Suppressor macrophage (primary cell): ENCODE measurements at places on chromosomes 6 and 20.

DNA sequence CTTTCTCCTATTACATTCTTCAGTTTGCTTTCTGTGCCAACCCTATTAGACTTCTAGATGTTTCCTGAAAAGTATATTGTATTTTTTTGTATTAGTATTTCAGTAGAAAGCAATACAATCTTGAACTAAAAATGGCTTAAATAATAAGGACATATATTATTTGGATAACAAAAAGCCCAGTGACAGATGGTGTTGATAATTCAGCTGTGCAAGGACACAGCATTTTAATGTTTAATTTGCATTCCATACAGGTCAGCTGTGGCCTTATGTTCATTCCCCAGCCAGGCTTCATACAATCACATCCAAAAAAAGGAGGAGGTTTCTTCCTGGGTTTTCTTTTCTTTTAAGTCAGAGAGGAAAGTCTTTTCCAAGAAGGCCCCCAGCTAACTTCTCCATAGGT lies 236.9 kb downstream of the CD109 start:
- DNase-seq = no peak

- DNase-seq = no peak
Measured at GRCh38 chr6:133985970-133986369, 32.9 kb downstream of the TBPL1 start.

DNA sequence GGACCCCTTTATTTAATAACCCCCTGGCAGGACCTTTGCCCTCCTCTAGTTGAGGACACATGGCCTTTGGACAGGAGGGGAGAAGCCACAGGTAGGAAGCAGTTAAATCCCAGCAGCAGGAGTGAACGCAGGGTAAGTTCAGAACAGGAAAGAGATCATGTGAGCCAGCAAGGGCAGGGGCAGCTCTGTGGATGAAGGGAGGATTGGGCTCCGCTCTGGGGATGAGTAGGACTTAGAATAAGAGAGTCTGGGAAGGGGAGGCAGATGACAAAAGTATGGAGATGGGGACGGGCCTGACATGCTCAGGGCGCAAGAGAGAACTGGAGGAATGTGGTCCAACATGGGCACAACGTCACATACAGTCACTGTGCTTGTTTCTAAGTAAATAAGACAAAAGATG lies 89.0 kb downstream of the NDUFAF5 start:
- no peak for DNase-seq

DNA sequence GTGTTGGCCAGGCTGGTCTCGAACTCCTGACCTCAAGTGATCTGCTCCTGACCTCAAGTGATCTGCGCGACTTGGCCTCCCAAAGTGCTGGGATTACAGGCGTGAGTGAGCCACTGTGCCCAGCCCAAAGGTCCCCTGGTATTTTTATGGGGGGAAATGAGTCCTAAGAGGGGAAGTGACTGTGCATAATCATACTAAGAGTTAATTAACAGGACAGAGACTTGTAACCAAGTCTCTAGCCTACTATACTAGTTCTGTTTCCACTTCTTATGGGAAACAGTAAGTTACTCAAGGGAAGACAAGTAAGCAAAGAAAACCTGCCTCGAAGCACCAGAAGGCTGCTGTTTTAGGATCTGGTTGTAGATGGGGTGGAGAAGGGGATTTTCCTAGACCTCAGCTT lies 27.9 kb downstream of the TCF15 start:
- DNase-seq = no peak

DNA sequence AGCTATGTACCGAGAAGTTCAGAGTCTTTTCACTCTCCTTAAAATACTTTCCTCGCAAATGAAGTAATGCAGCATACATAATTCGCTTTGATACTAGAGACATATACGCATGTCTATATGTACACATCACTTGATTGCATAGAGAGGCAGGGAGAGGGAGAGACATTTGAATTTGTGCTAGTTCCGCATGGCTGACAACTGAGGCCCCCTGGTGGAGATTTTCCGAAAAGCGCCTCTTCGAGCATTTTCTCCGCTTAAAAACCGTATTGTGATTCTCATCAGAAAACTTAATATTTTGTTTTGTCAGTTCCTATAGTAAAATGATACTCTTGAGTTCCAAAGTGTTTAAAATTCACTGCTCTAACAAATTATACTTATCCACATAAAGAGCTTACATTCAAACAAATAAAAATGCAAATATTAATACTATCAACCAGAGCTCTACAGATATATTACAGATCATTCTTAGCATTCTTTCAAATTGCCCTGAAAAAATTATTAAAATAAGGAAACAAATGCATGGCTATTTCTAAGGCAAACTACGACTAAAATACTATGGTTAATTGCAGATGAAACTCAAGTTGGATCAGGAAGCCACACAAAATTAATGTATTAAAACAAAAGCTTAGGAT lies 637 bp downstream of the MYLK4 start:
- DNase-seq = peak; percentile 86
